ENCODE measurements at places on chromosomes 1 and 21. TPM values are rescaled to one million over a fixed set of nuclear protein-coding genes. Genes with fewer than 3 reads are reported as not detected.

Gene PDE9A
- total RNA-seq: 7.2 TPM

DNA sequence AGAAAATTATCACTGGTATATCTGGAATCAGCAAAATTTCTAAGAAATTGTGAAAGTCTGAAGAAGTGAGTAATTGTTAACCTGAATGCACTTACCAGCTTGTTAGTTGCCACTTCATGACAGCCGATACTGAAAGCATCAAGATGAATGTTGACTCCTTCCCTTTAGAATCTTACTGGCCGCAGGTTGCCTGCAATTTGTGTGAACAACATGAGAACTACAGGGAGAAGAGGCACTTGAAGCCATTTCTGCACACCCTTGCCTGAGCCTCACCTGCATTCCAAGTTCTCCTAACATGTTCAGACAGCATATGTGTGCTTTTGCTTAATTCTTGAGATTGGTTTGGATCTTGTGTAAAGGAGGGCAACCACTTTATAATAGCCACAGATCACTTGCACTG is 59.2 kb upstream of the SSX2IP start:
- no peaks in the 10 kb centered on the region for H3K27me3 ChIP-seq
- no peaks in the 10 kb centered on the region for H3K36me3 ChIP-seq
- no peak overlapping the region for H3K4me3 ChIP-seq
- H3K27ac ChIP-seq: no peak overlapping the region

DNA sequence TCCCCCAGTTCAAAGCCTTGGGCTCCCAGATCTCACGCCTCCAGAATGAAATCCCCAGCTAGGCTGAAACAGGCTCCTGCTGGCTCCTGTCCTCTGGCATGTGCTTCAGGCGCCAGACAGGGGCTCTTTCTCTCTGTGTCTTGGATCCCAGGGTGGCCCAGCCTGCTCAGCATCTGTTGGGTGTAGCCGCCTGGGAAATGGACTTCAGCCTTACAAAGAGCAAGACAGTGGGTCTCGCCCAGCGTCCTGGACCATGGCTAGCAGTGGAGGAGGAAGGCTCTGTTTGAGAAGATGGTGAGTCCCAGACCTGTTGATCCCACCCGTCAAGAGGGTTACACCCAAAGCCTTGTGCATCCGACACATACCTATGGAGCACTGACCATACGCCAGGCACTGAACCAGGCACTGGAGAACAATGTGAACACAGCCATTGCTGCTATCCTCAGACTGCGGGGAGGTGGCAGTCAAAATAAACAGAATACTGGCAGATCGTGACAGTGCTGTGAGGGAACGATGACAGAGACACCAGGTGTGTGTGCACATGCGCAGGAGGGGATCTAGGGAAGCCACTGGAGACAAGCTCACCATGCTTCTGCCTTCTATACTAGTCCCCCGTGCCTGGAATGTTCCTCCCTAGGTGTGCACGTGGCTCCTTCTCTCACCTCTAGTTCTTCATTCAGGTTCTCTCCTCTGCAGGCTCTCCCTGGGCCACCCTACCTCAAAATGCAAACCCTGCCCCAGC is 93.0 kb upstream of the GCLM start:
- H3K27me3 ChIP-seq: no peaks in the 10 kb centered on the region
- H3K36me3 ChIP-seq: no peaks in the 10 kb centered on the region
- no peaks in the 10 kb centered on the region for H3K4me1 ChIP-seq
- no peak overlapping the region for H3K27ac ChIP-seq
- H3K4me3 ChIP-seq: no peak overlapping the region

GRCh38 chr1:55156093-55156492 is 59.1 kb downstream of the USP24 start:
- no peaks in the 10 kb centered on the region for H3K4me1 ChIP-seq
- no peak overlapping the region for H3K4me3 ChIP-seq
- peaks cover 14% of the 10 kb centered on the region for H3K36me3 ChIP-seq
- H3K27me3 ChIP-seq: no peaks in the 10 kb centered on the region

GRCh38 chr1:198440842-198441241 is 99.6 kb downstream of the ATP6V1G3 start:
- no peaks in the 10 kb centered on the region for H3K4me1 ChIP-seq
- no peaks in the 10 kb centered on the region for H3K36me3 ChIP-seq
- DNase-seq: no peak
- H3K4me3 ChIP-seq: no peak overlapping the region
- no peak overlapping the region for H3K27ac ChIP-seq
- no peaks in the 10 kb centered on the region for H3K27me3 ChIP-seq

DNA sequence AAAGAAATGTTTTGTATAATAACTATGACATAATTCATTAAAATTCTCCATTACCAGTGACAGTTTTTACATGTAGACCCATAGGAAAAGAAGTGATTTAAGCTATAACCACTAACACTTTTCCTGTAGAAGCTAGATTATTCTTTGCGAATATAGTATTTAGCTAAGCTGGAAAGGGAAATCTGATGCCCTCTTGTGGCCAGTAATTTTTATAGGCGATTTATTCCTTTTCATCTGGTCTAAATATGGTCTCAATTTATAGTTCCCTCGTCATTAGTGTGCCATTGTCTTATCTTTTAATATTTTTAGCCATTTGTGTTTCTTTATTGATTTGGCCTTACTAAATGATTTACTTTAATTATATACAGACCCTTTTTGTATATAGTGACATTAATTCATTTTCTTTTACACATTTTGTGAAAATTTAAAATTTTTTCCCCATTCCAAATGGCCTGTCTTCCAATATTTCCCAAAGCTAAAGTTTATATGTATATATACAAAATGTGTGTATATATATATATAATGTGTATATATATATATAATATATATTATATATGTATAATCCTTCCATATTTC is 26.7 kb downstream of the BTG3 start:
- no peaks in the 10 kb centered on the region for H3K27me3 ChIP-seq
- H3K27ac ChIP-seq: no peak overlapping the region
- H3K4me3 ChIP-seq: no peak overlapping the region
- no peaks in the 10 kb centered on the region for H3K36me3 ChIP-seq

DNA sequence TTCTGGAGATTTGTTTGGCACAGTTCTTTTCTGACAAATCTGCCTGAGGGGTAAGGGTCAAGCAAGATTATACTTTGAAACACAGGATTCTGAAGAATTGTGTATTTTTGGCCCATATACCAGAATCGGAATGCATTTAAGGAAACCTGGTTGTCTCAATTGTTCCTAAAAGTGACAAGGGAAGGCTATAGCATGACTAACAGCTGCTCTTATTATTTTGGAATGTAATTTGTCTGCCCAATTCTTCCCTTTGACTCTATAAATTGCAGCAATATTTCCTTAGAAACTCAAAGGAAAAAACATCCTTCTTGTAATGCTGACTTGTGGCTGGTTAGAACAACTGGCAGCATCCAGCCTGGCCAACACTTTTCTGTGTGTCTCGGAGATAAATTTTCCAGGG is 15.8 kb upstream of the VCAM1 start:
- no peaks in the 10 kb centered on the region for H3K36me3 ChIP-seq
- no peak overlapping the region for H3K27ac ChIP-seq
- no peaks in the 10 kb centered on the region for H3K27me3 ChIP-seq
- no peak overlapping the region for H3K4me3 ChIP-seq
- DNase-seq: no peak
- H3K4me1 ChIP-seq: peaks cover 30% of the 10 kb centered on the region

DNA sequence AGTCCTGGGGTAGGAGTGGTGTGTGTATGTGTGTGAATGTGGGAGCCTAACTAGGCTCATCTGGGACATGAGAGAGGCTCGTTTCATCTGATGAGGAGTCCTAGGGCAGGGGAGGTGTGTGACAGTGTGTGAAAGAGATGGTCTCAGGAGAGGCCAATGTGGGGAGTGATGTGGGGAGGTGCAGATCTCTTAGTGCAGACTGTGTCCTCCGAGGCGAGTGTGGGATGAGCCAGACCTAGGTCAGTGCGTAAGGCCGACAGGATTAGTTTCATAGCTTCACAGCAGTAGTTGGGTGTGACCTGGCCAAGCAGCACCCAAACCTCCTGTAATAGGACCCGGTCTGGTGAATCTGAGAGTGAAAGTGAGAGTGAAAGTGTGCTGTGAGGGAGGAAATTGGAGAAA is 94.7 kb downstream of the LIPI start:
- no peak overlapping the region for H3K27ac ChIP-seq
- no peaks in the 10 kb centered on the region for H3K4me1 ChIP-seq
- no peak overlapping the region for H3K4me3 ChIP-seq
- no peaks in the 10 kb centered on the region for H3K27me3 ChIP-seq
- no peaks in the 10 kb centered on the region for H3K36me3 ChIP-seq

DNA sequence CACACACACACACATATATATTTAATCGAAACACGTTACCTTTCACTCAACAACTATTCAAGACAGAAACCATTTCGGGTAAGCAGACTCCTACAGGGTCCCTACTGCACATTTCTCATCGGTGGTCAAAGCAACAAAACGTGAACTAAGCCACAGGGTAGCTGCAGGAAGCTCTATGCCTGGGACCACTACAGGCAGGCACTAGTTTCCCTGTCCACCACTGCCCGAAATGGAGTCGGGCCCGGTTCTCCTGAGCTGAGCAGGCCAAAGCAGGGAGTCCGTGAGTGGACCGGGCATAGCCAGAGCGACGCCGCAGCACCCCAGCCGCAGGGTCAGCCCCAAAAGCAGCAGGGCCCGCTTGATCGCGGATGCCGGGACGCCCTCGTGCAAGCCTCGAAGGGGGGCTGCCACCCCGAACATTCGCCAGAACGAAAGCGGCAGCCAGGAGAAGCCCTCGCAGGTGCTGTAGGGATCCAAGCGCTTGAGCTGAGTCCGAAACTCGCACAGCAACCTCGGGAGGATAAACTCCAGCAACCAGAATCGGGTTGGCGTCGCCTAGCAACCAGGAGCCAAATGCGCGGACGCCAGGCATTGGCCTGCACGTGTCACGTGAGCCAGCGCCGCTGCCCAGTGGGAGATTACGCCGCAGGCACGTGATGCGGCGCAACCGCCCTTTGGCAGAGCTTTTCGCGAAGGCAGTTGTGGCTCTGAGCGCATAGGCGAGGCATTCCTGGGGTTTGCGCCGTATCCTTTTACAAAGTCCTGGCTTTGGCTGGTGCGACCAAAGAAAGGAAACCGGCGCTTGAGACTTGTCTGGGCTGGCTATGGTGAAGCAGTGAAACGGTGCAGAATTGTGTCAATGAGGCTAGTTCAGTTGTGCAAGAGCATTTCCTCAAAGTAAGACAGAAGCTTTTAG is 13.9 kb upstream of the DDI2 start:
- no peaks in the 10 kb centered on the region for H3K36me3 ChIP-seq
- H3K27ac ChIP-seq: peak overlapping the region; percentile 68
- H3K4me1 ChIP-seq: peaks cover 9% of the 10 kb centered on the region
- H3K27me3 ChIP-seq: no peaks in the 10 kb centered on the region
- DNase-seq: peak; percentile 97

DNA sequence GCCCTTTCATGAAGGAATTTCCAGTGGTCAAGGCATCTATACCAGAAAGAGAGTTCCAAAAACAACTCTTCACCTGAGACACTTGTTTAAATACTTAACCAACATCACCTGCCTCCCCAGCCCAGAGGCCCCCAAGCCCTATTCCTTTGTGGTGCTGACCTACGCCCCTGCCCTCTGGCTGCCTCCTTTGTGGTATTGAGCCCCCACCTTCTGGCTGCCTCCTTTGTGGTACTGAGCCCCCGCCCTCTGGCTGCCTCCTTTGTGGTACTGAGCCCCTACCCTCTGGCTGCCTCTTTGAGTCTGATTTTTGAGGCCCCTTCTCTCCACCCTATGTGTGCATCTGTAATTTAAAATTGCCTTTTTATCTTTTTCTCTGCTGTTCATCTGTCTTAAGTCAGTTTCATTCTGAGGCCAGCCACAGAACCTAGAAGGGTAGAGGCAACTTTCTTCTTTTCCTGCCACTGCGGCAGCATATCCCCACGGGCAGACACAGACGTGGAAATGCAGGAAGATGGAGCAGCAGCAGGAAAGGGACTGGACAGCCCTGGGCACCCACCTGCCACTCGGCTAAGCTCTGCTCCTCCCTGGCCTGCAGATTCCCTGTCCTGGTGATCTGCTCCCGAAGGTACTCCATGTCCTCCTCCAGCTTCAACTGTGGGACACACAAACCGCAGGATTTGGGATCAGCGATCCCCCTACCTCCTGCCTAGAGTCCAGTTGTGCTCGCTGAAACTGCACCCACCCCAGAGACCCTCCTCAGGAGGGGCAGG is 3.2 kb downstream of the TRIM17 start:
- H3K27ac ChIP-seq: no peak overlapping the region
- H3K4me1 ChIP-seq: peaks cover 6% of the 10 kb centered on the region
- H3K4me3 ChIP-seq: no peak overlapping the region
- no peaks in the 10 kb centered on the region for H3K27me3 ChIP-seq
- DNase-seq: no peak

DNA sequence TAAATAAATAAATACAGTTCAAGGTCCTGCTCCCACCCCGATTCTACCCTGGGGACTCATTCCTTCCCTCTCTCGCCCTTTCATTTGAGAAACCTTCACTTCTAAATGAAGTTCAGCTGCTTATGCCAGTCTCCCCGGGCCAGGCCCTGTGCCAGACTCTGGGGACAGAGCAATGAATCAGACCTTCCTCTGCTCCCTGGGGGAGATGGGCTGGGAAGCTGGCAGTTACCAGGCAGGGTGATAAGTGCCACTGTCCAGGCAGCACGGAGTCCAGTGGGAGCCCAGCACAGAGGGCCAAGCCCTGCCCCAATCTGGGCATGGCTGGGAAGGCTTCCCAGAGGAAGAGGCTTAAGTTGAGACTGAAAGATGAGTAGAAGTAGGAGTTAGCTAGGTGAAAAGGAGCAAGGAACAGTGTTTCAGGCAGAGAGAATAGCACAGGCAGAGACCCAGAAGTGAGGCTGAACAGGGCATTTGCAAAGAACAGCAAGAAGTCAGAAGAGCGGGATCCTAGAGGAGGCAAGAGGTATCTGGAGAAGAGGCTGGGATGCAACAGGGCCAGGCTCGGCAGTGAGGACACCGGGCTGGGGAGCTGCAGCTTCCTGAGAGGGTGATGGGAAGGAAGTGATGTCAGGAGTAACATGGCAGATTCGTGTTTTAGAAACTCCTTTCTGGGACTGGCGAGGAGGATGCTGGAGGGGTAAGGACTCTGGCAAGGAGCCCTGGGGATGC is 13.5 kb downstream of the KCNQ4 start:
- H3K4me3 ChIP-seq: no peak overlapping the region
- H3K4me1 ChIP-seq: peaks cover 36% of the 10 kb centered on the region
- no peaks in the 10 kb centered on the region for H3K27me3 ChIP-seq
- H3K36me3 ChIP-seq: no peaks in the 10 kb centered on the region
- H3K27ac ChIP-seq: no peak overlapping the region
